ENCODE measurements at places on chromosomes 2 and 18. TPM values are rescaled to one million over a fixed set of nuclear protein-coding genes. Genes with fewer than 3 reads are reported as not detected.

Gene SOX11
- not detected for total RNA-seq

Gene LDAH
- 18.7 TPM for total RNA-seq

Gene C2orf72
- total RNA-seq, result 7.5 TPM

Gene PIK3C3
- total RNA-seq, result 19.5 TPM

Gene EML6
- 1.5 TPM for total RNA-seq

Gene PAX3
- not detected for total RNA-seq

Gene PFN4
- 2.5 TPM for total RNA-seq

Data from A549 treated with AZD2906 at 1 μM for 4 hours (cell line).